ENCODE measurements at places on chromosomes 2 and 18. TPM values are rescaled to one million over a fixed set of nuclear protein-coding genes. Genes with fewer than 3 reads are reported as not detected.

NAPG gene
- 26.0 TPM for total RNA-seq

C2orf80 gene
- not detected for total RNA-seq

TTC32 gene
- total RNA-seq, result 6.5 TPM

TLX2 gene
- not detected for total RNA-seq

SIX3 gene
- total RNA-seq, result not detected

ASB1 gene
- total RNA-seq, result 23.5 TPM

RGPD3 gene
- total RNA-seq, result 0.29 TPM

KATNAL2 gene
- 0.06 TPM for total RNA-seq

SP9 gene
- 0.06 TPM for total RNA-seq

GRCh38 chr2:134375935-134376334, 122.1 kb downstream of the MGAT5 start:
- no peak for DNase-seq

DNA sequence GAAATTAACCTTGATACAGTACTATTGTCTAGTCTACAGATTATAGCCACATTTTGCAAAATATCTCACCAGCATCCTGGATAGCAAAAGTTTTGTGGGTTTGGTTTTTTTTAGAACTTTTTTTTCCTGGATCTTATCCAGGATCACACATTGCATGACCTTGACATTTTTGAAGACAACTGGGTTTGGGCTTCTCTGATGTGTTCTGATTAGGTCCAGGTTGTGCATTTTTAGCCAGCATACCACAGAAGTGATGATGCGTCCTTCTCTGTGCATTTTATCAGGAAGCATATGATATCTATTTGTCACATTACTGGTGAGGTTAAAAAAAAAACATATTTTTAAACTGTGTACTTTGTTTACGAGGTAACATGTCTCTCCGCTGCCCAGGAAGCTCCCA, 221.0 kb upstream of the OSR1 start:
- DNase-seq, result no peak

DNA sequence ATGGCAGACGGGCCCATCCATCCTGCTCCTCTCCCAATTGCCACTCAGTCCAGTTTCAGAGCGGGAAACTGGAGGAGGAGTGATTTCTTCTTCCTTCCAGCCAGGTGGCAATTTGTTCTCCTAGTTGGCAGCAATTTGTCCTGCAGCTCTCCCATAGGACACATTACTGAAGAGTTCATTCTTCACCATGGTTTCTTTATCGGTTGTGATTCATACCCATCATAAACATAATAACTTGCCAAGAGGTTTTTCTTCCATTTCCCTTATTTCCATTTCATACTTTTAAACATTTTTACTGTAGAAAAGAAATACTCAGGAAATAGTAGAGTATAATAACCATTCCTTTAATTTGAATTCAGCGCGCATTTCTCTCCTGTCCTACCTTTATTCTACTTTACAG, 377.9 kb upstream of the RAB12 start:
- DNase-seq, result no peak

GRCh38 chr2:47751856-47752414, 31.0 kb upstream of the MSH6 start:
- DNase-seq, result no peak

DNA sequence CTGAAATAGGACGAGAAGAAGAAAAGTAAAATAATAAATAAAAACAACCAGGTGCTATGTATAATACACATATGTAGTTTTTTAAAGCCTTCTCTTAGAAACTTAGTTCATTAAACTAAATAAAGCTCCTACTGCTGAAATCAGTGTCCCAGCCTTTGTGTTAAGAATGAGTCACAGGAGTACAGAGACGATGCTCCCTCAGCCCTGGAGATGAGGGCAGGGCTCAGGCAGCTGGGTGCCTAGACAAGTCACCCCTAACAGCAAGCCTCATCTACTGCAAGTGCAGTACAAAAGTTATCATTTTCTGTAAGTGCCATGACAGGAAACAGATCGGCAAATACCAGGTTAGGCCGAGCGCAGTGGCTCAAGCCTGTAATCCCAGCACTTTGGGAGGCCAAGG, 18.2 kb downstream of the KIDINS220 start:
- no peak for DNase-seq

DNA sequence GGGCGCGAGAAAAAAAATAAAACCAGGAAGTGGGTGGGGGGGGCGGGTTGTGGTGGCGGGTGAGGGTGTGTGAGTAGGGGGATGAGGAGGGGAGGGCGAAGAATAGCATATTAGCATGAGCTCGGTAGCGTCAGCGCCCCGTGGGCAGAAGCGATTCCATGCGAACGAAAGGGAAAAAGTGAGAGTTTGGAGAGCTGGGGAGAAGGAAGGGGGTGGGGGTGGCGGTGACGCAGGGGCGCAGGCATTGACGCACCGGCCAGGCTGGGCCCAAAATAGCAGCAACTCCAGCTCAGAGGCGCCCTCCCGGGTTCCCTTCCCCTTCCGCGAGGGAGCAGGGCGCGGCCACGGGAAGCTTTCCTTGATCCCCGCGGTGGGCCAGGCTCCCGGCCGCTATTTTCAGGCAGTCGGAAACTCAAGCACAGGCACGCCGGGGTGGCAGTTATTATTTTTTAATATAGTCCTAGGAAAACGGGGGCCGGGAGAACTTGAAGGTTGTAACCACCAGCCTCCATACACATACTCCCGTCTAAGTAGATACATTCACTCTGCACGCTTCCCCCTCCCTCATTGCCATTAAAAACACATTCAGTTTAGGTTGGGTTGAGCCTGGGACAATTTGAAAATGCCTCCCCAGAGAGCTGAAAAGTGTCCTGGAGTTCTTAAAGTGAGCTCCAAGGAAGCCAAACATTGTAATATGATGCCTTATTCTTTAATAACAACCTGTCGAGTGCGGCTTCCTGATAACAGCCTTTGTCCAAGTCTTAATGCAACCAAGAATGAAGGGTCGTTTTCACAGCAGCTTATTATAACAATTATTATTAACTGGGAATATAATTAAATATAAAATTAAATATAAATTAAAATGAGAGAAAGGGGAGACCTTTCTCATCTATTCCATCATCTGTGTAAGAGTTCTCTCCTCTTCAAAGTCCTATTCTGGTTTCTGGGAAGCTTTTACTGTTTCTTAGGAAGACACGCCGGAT, 2.3 kb upstream of the NR4A2 start:
- no peak for DNase-seq

DNA sequence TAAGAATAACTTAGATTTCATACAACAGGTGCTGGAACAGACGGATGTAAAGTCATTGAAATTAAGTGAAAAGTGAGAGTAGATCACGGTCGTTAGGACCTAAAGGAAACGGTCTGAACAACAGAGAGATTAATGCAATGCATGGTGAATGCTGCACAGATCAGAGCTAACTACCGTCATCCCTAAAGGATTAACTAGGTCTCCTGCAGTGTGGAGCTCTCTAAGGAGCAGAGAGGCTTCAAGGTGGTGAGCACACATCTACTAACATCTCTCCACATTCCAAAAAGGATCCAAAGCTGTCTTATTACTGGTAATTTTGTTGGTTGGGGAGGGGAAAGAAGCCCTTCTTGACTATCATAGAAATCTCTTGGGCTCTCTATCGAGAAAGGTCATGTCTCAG, 75.3 kb downstream of the CABYR start:
- DNase-seq, result no peak

DNA sequence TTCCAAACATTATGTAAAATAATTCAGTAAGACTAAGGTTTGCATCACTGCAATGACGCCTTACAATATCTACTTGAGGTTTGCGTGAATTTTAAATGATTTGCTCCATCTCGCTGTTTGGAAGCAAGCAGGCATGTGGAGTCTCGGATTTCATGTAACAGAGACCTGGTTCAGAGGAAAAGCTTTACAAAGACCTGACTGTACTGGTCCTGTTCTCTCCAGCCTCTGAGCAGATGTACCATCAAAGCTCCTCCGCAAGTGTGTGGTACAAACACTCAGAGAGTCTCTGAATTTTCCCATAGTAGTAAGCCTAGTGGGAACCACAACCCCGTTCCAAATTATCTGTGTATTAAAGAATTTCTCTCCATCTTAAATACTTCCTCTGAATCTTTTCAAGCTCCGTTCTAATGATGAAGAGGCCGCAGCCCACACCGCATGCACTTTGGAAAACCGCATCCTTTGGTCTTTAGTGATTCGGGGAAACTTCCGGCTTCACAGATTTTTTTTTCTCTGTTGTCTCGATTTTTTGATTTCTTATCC, 728.1 kb upstream of the SOX11 start:
- no peak for DNase-seq

DNA sequence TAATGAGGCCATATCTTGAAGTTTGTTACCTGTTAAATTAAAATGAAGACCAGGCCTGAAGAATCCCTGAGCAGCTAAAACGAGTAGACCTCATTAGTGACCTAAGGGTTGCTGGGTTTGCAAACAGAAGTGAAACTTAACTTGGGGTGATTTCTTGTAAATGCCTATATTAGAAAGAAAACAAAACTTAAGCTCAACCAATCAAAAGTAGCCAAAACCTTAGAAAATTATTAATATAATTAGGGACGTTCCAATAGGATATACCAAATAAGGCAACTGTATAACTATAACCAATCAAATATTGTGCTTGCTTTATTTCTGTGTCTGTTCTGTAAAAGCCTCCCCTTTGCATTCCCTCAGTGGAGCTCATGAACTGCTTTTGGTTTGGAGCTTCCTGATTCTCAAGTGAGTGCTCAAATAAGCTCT, 137.9 kb upstream of the VRK2 start:
- no peak for DNase-seq

- no peak for DNase-seq
Observed at GRCh38 chr2:25089605-25090315, 47.9 kb downstream of the EFR3B start.

DNA sequence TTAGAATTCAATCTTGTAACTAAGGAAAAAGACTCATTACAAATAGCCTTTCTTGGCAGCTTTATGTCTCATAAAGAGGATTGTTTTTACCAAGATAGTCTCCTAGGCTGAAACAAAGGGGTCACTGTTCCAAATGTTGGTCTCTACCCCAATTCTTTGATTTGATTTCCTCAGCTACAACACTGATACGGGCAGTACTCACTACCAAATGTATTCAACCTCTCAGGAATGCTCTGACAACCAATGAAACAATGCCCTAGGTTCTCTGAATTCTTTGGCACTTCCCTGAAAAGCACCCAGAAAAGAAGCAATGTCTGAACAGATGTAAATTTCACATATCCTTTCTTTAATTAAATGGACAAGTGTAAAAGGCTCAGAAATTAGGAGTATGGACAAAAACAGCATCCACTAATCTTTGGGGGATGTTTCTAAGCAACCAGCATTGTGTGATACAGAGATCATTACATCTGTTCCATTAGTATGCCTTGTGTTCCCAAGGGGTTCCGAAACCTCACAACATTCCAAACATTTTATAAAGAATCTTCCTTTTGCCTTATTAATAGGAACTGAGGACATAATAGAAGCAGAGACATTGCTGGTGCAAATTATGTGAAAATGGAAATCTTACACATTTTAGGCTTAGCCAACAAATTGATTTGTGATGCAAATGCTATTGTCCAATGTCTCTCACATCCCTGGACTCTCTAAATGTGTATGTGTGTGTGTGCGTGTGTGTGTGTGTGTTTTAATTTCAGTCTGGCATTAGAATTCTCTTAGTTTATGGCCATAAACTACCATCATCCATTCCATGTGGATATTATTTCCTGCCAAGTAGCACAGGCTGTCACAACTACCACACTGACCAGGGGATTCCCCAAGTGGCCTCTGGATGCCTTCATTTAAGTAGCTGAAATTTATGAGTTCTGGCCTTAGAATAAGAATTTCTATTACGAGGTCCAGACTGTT, 276.0 kb downstream of the MTX2 start:
- no peak for DNase-seq

DNA sequence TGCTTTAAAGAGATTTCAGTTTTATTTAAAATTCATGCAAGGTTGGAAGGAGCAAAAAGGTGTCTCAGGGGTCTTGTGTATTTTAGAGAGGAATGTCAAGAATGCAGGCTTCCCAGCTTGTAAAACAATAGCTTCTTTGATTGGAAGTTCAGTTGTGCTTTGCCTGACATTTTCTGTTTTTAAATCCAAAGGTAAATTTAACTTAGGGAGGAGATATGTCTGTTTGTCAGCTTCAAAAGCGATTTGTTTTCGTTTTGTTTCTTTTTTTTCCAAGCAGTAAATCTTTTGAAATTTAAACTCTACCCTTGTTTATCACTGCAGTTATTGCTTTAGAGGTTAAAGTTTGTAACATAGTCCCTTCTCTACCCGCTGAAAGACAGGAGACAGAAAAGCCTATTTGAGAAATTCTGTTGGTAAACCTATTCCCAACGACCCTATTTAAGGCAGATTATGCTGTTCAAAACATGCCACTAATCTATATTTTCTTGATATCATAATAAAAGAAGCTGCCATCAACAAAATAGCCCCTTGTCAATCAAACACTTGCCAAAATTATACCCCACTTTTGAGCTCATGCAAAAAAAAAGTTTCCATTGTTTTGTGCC, 639.6 kb downstream of the IRS1 start:
- no peak for DNase-seq

- peak; percentile 37 for DNase-seq
Observed at GRCh38 chr2:162929571-162929970, 91.0 kb upstream of the KCNH7 start.

DNA sequence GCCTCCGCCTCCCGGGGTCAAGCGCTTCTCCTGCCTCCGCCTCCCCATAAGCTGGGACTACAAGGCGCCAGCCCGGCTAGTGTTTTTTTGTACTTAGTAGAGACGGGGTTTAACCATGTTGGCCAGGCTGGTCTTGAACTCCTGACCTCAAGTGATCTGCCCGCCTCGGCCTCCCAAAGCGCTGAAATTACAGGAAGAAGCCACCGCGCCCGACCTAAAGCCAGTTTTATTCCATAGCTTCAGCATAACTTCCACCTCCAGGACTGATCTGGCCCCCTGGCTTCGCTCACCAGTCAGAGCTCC, 783 bp upstream of the TXNL4A start:
- no peak for DNase-seq

Data from epithelial cell of proximal tubule (primary cell).